ENCODE measurements at places on chromosomes 1 and 21.

GRCh38 chr1:208183977-208184911, 59.9 kb downstream of the PLXNA2 start:
- DNase-seq = no peak

- peak; percentile 8 for DNase-seq
Measured at GRCh38 chr1:114455102-114455785, 55.8 kb downstream of the TRIM33 start.

- no peak for DNase-seq
Measured at GRCh38 chr1:73953186-73953585, 244.8 kb downstream of the LRRIQ3 start.

- DNase-seq = no peak
Measured at GRCh38 chr1:225441314-225442122, 13.7 kb upstream of the LBR start.

DNA sequence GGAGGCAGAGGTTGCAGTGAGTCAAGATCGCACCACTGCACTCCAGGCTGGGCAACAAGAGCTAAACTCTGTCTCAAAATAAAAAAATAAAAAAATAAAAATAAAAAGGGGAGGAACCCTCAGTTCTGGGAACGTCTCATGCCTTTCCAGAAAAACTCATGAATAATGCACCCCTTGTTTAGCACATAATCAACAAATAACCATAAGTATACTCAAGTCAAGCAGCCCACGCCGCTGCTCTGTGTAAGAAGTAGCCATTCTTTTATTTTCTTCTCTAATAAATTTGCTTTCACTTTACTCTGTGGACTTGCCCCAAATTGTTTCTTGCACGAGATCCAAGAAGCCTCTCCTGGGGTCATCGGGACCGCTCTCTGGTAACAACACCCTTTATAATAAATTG, 14.5 kb upstream of the ACTA1 start:
- no peak for DNase-seq

DNA sequence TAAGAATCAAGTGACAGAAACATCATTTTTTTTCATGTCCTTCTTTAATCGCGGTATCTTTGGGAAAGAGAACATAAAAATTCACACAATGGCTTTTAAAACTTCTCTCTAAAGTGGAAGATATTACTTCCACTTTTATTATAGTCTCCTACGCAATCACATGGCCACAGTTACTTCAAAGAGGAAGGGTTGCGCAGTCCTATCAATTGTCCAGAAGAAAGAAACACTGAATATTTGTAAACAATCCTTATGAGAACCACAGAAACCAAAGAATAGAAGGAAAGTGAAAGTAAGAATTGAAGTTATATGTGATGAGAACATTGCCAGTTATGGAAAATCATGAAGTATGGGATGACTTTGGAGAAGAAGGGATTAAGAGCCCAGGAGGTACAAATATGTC, 32.6 kb downstream of the CFH start:
- DNase-seq = no peak

DNA sequence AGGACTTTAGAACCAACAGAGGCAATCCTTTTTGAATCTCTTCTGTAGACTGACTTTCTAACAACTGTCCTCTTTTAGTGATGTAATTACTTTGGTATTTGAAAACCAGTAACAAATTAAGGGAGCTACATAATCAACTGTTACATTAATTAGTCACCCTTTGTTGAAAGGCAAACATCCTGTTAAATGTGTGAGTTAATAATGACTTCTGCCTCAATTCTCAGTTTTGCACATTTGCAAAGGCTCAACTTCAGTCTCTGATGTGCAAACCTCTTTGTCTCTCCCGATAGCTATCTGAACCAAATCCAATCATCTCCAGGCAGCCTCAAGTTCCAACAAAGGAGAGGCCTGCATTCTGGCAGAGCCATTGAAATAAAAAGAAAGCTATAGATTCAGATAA, 135.4 kb upstream of the C8B start:
- no peak for DNase-seq

Data from retinal pigment epithelial cell (primary cell).